ENCODE measurements at places on chromosomes 2 and 18. TPM values are rescaled to one million over a fixed set of nuclear protein-coding genes. Genes with fewer than 3 reads are reported as not detected.

- DNase-seq = no peak
Measured at GRCh38 chr2:59871830-59872229, 681.6 kb downstream of the BCL11A start.

- DNase-seq = no peak
Measured at GRCh38 chr2:18598848-18599484, 9.6 kb upstream of the NT5C1B start.

GRCh38 chr2:144595279-144595678 is 75.4 kb upstream of the ZEB2 start:
- DNase-seq = no peak

- DNase-seq = no peak
Measured at GRCh38 chr18:67218556-67218955, 298.0 kb downstream of the DSEL start.

DNA sequence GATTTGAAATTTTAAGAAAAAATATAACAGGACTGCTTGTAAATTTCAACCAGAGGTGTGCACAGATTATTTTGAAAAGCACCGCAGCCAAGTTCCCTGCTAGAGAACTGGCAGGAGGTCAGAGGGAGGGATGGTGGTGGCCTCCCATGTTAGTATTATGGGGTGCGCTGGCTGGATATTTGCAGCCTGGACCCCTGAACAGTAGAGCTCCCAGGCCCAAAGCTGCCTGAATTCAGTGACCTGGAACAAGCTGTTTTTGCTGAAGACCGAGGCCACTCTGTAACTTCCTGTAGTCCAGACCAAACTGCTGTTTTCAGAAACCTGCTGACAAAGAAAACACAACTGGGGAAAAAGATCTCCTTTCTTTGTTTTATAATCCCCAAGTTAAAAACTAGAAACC is 314.3 kb downstream of the TNS1 start:
- no peak for DNase-seq

DNA sequence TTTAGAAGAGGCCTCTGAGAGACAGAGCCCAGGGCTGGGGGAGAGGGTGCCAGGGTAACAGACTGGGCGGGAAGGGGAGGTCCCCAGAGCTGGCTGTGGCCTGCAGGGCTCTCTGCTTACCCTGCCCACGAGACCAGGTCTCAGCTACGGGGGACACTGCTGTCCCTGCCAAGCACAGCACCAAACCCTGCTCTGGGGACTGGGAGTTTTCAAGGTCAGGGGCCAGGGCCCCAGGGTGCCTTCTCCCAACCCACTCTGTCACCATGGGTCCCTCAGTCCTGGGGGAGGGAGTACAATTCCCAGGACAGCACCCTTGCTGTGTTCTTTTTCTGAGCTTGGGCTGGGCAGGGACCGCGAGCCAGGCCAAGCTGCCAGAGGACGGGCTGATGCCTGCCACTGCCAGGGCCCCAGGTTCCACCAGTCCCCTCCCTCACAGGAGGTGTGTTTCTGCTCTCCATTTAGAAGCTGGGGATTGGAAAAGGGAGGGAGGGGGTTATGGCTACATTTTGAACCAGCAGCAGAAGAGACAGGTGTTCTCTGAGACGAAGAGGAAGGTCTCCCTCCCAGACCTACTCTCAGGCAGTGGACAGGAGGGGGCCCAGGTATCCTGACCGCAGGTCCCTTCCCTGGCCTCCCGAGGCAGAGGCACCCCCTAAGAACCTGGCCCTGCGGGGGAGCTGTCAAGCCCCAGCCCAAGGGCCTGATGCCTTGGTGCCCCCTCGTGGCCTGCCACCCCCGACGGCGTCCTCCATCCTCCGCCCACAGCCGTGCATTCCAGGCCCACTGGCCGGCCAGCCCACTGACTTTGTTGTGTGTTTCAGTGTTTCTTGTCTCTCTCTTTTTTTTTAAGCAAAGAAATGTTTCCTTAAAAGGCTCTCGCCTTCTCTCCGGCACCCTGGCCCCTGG is 80.4 kb downstream of the TNS1 start:
- no peak for DNase-seq

DNA sequence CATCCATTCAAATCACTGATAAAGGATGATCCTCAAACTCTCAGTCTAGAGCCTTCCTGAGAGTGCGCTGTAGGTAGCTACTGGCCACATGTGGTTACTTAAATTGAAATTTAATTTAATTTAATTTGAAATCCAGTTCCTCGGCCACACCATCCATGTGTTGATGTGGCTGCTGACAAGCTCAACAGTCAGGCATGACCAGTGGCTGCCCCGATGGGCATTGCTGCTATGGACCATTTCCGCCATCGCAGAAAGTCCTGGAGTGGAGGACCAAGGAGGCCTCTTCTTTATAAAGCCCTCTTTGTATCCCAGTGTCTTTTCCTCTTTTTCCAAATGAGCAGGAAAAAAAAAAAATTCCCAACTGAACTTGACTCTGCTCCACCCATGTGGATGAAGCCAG is 100.6 kb downstream of the HDAC4 start:
- no peak for DNase-seq

- peak; percentile 62 for DNase-seq
Measured at GRCh38 chr2:181861379-181861778, 30.2 kb upstream of the ITPRID2 start.

DNA sequence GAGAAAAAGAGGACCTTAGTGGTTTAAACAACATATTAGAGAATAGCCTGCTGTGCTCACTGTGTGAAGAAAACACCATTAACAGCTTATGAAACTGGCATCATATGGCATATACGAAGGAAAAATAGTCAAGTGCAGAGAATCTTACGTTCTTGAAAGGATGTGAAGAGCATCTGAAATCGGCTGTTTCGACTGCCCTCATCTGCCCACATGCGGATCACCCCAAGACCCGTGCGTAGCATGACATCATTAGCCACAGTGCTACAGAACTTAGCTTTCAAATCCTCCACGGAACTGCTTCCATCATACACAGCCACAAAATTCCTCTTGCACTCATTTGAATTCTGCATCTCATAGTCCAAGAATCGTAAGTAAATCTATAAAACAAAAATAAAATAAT is 84.3 kb downstream of the NETO1 start:
- DNase-seq = no peak

DNA sequence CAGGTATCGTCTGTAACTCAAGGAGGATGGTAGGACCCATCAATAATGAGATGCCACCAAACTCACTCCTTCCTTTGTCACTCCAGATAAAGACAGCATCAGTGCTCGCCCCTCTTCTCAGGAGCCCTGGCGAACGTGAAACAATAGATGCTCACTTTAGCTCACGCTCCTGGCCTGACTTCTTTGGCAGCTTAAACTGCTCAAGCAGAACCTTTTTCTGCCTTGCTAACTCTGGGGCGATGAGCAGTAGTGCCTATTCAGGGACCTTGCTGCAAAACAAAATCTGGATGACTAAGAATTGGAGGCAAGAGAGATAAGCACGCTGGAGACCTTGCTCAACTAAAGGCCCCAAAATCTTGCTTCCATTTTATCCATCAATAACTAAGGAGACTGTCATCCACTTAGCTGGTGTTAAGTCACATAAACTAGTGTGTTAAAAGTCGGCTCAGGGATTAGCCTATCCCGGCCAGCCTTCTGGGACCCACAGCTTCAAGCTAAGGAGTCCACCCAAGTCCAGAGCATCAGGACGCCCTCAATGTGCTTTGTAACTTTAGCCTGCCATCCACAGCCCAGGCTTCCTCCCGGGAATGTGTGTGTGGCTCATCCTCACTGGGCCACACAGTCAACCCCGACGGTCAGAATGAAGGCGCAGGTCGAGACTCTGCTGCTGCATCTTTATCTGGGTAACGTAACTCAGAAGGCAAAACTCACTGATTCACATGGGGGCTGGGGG is 38.9 kb downstream of the ZNF516 start:
- no peak for DNase-seq

- DNase-seq = no peak
Measured at GRCh38 chr2:72178551-72178950, 30.9 kb upstream of the CYP26B1 start.

GRCh38 chr2:2848621-2849333 is 517.7 kb upstream of the MYT1L start:
- peak; percentile 48 for DNase-seq

DNA sequence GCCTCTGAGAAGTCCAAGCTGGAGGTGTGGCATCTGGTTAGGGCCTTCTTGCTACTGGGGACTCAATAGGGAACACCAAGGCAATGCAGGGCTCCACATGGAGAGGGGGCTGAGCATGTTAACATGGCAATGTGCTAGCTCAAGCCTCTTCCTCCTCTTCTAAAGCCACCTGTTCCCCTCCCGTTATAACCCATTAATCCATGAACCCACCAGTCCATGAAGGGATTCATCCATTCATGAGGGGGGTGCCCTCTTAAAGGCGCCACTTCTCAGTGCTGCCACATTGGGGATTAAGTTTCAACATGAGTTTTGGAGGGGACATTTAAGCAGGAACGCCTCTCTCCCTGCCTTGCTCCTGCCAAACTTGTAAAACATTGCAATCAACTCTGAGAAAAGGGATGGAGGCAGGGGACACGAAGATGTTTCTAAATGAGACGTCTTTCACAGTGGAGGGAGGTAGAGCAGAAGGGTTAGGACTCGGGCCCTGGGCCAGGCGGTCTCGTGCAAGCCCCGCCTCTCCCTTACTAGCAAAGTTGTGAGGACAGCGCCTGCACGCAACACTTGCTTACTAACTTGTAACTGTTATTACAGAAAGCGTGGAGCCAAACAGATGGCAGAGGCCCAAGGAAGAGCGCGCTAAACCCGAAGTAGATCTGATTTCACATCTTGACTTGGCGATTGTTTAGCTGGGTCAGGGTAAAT is 118.2 kb upstream of the ZNF516 start:
- no peak for DNase-seq

- DNase-seq = no peak
Measured at GRCh38 chr2:237053066-237053465, 32.6 kb upstream of the COPS8 start.

DNA sequence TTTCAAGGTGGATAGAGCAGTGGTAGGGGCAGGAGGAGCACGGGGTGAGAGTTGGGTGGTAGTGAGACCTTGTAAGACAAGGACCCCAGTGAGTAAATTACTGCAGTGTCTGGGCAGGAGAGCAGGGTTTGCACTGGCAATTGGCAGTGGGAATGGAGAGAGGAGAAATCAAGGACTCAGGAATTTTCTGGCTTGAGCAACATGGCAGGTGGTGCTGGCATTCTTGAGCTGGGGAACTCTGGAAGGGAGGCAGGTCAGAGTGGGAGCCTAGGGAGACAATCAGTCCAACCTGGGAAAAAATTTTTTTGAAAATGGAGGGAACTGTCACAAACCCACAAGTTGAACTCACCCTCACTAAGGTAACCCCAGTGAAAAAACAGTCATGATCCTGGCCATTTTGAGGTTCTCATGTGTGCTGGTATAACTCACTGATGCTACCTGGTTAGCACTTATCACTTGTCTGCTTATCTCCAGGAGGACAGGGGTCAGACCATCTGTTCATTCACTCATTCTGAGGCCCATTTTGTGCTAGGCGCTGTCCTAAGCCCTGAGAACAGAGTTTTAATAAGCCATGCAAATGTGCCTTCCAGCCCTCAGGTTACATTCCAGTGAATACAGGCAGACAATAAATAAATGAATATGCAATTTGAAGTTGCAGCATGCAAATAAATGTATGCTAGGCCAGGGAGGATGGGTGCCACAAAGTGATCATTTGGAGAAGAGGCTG is 92.2 kb upstream of the SEC11C start:
- no peak for DNase-seq

GRCh38 chr2:55966401-55967118 is 43.0 kb upstream of the EFEMP1 start:
- DNase-seq = peak; percentile 78

DNA sequence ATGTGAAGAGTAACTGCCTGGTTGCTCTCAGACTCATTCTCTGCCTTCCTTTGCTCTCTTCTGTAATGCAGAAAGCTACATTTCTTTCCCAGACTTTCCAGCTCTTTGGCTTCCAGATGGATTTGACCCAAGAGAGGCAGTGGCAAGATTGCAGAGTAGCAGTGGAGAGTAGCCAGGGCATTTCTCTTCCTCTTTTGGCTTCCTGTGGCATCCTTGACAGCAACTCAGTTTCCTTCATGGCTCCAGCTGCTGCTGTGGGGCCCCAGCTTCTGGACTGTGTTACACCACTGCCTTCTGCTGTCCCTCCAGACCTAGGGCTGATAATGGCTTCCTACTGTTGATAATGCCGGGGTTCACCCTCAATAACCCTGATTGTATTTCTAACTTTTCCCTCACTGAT is 469.4 kb upstream of the SPRED2 start:
- no peak for DNase-seq

GRCh38 chr2:172823261-172823850 is 87.7 kb downstream of the RAPGEF4 start:
- no peak for DNase-seq

DNA sequence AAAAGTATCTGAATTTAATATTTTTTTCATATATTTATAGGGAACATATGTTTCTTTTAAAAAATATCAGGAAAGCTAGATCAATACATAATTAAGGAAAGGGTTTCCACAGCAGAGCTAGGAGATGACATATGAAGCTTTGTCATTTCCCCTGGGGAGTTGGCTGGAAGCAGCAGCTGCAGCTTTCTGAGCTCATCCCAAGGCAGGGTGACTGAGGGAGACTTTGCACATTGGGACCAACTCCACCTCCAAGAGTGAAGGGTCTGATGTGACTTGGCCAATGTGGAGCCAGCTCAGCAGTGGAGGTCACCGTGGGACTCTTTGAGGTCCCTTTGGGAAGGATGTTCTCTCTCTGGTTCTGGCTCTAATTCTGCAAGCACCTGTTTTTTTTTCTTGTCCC is 315.1 kb downstream of the RDH14 start:
- no peak for DNase-seq

- DNase-seq = no peak
Measured at GRCh38 chr2:62348700-62349099, 152.8 kb downstream of the B3GNT2 start.

Gene SLC23A3
- total RNA-seq = 8.2 TPM

Gene CCL20
- total RNA-seq = 2.6 TPM

Gene HNMT
- total RNA-seq = 37.2 TPM

Gene DNAJC5G
- total RNA-seq = 1.3 TPM

Gene MC5R
- total RNA-seq = not detected

Gene KATNAL2
- total RNA-seq = 12.2 TPM

Gene PCARE
- not detected for total RNA-seq

Gene SH3BP4
- 71.9 TPM for total RNA-seq

Gene ITGA6
- 90.0 TPM for total RNA-seq

Gene FBLN7
- total RNA-seq = 3.9 TPM

Gene TSN
- total RNA-seq = 18.2 TPM

Gene RAPH1
- 11.9 TPM for total RNA-seq

Gene SCYGR4
- total RNA-seq = not detected

Gene DNAH7
- total RNA-seq = 11.2 TPM
